NCI-H69 (cell line): ENCODE measurements at places on chromosomes 2 and 18.

DNA sequence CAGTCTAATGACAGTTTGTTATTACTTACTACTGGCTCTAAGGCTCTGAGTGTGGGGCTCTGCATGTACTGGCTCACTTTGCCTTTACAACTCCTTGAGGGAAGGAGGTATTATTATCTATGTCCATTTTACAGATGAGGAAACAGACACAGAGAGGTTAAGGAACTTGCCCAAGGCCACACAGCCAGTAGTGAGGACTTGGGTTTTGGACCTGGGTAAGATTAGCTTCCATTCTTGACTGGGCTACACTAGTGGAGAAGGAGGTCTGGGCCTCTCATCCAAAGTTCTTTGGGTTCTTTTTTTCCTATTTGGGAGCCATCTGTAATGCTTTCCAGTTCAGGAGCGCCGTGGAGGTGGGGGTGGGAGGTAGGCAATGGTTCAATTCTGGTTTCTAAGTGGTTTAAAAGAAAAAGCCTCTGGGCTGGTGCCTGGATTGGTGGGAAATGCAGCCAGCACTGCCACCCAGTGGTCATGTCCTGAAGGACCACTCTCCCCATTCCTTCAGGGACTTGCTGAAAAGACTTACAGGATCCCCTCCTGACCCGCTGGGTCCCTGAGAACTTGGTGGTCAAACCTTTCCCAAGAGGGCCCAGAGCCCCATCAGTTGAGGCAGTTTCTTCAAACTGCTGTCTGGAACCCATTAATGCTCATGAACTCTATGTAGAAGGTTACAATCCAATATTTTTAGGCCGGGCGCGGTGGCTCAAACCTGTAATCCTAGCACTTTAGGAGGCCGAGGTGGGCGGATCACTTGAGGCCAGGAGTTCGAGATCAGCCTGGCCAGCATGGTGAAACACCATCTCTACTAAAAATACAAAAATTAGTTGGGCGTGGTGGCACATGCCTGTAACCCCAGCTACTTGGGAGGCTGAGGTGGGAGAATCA, 38.6 kb upstream of the NOTO start:
- peak; percentile 45 for DNase-seq

DNA sequence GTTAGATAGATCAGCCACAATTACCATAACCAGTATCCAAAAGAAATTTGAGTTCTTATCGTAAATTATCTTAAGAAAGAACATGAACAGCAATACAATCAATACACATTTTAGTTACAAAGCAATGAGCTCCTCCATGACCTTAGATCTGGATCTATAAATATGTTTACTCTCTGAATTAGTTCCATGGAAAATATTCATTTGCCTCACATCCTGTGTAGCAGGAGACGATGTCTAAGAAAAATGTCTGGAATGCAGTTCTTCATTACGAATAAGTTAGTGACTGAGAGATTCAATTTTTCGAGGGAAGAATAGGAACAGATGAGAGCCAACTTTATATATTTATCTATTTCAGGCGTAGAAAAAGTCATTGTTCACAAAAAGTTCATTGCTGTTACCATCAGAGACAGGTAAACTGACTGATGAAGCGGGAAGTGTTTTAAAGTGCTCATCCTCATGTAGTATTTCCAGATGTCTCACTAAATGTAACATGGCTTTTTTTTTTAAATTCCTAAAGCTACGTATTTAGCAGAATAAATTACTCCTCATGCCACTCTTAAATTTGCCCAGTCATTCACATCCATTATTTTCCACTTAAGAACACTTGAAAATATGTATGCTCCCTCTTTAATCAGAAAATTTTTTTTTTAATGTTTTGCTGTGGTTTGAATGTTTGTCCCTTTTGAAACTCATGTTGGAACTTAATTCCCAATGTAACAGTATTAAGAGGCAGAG, 106.5 kb upstream of the SCN1A start:
- DNase-seq = no peak

GRCh38 chr2:194060269-194060668, 1596.8 kb upstream of the SLC39A10 start:
- no peak for DNase-seq

- DNase-seq = no peak
Measured at GRCh38 chr2:174664084-174664759, 66.6 kb upstream of the WIPF1 start.

GRCh38 chr2:187188783-187189631, 259.0 kb downstream of the CALCRL start:
- DNase-seq = peak; percentile 95

- DNase-seq = no peak
Measured at GRCh38 chr2:232979871-232980461, 33.1 kb downstream of the NGEF start.

DNA sequence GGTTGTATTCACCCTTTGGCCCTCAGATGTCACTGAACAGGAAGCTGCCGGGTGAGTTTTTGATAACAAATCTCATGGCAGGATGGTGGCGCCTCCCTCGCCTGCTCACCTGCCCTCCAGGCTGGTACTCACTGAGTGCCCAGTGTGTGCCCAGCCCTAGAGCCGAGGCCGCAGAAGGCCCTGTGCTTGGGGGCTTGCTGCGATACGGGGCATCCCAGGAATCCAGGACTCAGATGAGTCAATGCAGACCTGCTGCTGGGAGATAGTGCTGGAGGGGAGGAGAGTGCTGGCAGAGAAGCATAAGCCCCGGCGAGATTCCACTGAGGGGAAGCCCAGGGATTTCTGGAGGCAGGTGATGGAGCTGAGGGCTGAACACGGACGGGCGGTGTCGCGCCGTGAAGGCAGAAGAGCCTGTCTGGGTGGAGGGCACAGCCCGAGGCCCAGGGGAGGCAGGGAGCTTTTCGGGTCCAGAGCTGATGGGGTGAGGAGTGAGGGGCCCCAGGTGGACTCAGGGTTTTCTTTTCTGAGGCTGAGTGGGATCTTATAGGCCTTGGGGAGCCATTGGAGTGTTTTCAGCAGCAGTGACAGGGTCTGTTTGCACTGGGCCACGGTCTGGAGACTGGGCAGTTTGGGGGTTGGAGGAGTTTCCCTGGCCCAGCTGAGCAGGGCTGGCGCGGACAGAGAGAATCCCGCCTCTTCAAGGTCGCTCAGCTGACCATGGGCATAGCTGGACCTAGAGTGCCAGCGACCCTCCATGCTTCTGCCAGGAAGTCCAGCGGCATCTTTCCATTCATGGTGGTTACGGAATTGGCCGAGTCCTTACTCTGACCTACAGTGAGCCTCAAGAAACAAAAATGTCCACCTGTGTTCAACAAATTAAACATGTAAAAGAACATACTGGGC, 35.5 kb downstream of the LDLRAD4 start:
- DNase-seq = no peak

GRCh38 chr2:215352602-215353001, 40.7 kb downstream of the ATIC start:
- no peak for DNase-seq

DNA sequence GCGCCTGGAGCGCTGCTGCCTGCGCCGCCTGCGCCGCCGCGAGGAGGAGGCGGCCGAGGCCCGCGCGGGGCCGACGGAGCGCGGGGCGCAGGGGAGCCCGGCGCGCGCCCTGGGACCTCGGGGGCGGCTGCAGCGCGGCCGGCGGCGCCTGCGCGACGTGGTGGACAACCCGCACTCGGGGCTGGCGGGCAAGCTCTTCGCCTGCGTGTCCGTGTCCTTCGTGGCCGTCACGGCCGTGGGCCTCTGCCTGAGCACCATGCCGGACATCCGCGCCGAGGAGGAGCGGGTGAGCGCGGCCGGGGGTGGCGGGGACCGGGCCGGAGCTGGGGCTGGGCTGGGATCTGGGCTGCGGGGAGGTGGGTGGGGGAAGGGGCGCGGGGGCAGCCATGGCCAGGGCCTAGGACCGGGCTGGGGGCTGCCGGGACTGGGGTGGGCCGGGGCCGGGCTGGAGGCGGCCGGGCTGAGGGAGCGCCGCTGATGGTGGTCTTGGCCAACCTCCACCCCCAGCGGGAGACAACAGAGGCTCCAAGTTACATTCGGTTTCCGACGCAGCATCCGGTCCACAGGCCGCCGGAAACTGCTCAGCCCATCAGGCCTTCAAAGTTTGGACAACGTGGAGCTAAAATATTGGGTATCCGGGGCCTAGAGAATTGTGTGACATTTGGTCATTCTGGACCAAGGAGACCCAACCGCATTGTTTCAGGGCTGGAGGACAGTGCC, 66.4 kb downstream of the KCNG2 start:
- no peak for DNase-seq

DNA sequence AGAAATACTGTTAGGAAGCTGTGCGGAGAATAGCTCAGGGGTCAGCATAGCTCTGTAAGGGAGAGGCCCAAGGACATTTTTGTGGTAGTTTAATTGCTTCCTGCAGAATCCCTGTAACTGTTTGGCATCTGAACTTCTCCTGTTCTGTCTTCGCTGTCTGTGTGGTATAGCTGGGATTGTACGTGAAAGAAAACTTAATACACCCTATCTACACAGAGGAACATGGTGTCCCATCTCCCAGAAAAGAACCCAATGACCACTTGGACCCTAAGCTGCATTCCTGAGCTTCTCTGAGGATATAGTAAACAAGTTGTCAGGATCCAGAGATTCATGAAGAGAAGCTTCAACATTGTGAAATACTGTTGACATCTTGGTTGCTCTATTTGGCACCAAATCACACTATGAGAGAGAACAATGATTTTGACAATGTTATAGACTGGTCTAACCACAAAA, 81.3 kb downstream of the CDC42EP3 start:
- no peak for DNase-seq

DNA sequence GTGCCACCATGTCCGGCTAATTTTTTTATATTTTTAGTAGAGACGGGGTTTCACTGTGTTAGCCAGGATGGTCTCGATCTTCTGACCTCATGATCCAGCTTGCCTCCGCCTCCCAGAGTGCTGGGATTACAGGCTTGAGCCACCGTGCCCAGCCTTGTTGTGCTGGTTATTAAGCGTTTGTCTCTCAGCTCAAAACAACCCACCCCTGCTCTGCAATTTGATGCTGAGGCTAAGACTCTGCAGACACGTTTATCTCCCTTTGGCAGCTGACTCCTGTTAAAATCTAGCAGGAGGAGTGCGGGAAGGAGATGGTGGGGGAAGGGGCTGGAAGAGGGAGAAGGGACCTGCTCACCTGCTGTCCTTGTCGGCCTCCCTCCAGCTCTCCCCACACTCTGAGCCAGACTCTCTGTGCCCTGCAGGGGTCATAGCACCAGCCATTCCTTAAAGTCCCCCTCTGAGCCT, 29.9 kb upstream of the IMPA2 start:
- DNase-seq = no peak

GRCh38 chr2:60154142-60154541, 399.3 kb downstream of the BCL11A start:
- no peak for DNase-seq

DNA sequence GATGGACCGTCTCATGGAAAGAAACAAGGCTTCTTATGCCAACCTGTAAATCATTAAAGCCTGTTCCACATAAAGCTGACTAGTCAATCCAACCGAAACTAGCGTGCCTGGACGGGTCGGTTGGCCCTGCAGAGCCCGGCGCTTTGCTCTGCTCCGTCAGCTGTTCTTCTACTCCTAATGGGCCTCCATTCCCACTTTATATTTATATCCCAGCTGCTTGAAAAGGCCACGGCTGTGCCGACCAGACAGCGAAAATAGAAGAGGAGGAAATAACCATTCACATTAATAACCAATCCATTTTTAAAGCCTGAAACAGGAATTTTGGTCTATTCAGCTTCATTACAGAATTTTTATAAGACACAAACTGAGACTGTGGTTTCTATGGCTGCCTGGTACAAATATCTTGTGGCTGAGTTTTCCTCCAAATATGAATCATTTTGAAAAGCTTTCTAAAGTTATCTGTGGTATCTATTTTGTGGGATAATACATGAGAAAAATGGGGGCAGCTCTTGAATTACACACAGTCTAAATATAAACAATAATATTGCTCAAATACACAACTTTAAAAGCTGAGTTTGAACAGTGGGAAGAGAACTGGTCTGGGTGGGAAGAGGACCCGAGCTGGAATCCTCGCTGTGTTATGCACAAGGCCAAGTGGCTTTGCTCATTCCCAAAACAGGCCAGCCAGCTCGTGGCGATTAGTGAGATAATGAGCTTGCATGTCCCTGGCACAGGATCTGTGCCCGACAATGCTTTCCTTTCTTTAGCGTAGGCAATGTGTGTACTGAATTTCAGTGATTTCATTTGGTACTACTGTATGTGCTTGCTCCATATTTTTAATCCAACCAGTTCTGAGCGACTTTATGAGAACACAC, 10.5 kb upstream of the FAM124B start:
- no peak for DNase-seq

DNA sequence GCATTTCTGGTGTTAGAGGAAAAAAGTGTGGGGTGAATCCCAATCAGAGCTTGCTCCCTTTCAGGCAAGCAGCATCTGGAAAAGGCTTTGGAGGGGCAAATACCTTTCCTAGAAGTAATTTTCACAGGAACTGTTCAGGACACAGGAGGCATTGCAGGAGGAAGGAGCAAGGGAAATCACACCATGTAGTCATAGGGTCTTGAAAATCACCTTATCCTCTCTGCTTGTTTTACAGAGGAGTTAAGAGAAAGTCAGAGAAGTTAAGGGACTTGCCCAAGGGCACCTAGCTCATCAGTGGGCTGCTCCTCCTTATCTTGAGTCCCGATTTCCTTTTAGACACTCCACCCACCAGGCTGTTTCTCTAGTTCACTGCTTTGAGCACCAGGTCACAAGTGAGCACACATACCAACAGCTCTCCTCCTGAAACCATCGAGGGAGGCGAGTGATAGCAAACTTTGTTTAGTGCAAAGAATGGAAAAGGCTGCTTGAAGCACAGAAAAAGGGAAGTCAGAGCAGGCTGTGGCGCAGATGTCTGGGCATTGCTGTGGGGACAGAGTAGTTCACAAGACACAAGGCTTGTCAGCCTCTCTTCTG, 89.2 kb upstream of the CXCR4 start:
- DNase-seq = no peak

GRCh38 chr18:25147877-25148488, 204.0 kb downstream of the ZNF521 start:
- DNase-seq = peak; percentile 92

- DNase-seq = no peak
Measured at GRCh38 chr18:53859764-53860163, 364.7 kb downstream of the MBD2 start.

GRCh38 chr2:173997269-173997668, 32.1 kb upstream of the SP3 start:
- DNase-seq = no peak

DNA sequence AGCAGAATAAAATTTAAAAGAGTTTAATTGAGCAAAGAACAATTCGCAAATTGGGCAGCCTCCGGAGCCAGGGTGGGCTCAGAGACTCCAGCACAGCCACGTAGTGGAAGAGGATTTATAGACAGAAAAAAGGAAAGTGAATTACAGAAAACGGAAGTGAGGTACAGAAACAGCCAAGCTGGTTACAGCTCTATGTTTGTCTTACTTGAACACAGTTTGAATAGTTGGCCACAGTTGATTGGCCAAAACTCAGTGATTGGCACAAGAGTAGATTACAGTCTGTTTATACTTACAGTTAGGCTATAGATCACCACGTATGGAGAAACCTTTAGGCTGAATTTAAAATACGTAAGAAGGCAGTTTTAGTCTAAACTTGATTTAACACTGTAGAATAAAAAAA, 78.8 kb upstream of the NEDD4L start:
- no peak for DNase-seq

DNA sequence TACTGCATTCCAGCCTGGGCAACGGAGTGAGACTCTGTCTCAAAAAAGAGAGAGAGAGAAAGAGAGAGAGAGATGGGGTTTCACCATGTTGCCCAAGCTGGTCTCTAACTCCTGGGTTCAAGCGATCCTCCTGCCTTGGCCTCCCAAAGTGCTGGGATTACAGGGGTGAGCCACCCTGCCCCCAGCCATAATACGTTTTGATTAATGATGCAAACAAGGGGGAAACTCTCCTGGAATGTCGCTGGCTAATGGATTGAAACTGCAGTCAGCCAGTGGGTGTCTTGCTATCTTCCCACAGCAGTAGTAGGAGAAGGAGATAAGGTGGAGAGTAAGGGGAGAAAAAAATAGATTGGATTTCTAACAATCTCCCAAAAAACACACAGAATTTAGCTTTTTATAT, 9.5 kb upstream of the RTN4 start:
- DNase-seq = no peak
